ENCODE measurements at places on chromosomes 6 and 20.

GRCh38 chr20:20824924-20825584, 112.6 kb upstream of the RALGAPA2 start:
- peak; percentile 37 for DNase-seq

DNA sequence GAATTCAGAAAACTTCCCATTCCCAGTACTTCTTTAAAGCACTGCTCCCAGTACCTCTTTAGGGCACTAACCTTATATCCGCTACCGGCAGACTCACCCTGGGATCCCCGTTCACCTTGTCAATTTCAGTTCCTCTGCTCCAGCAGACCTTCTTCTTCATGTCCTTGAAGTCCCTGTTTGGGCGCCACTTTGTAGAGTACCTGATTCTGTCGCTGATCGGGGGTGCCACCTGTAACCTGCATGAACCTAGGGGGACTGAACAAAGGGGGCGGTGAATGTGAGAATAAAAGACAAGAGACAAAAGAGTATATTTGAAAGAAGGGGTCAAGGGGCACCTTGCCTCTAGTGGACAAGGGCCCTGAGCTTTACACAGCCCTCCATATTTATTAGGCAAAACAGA, 4.9 kb upstream of the GINS1 start:
- DNase-seq = peak; percentile 33

- no peak for DNase-seq
These were observed 230.2 kb downstream of the CDH4 start for GRCh38 chr20:61482056-61482887.

DNA sequence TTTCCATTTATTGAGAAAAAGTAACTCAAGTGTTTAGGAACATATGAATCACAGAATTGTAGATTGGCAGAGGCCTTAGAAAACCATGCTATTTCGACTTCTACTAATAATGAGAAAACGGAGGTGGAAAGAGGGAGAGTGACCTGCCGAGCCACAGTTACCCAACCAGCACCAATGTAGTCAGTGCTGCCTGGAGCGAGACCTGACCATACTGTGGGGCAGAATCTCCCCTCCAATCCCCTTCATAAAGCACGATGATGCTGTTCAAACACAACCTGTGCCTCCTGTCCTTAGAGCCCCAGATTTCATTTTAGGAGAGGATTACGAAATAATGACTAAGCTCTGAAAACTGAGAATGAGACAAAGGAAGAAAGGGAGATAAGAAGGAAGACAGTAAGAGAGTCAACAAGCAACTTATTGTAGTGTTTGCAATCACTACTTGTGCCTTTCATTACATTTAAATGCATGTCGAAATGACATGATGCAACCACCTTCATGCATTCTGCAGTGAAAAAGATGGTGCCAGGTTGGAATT, 70.6 kb downstream of the ATXN1 start:
- DNase-seq = peak; percentile 73

DNA sequence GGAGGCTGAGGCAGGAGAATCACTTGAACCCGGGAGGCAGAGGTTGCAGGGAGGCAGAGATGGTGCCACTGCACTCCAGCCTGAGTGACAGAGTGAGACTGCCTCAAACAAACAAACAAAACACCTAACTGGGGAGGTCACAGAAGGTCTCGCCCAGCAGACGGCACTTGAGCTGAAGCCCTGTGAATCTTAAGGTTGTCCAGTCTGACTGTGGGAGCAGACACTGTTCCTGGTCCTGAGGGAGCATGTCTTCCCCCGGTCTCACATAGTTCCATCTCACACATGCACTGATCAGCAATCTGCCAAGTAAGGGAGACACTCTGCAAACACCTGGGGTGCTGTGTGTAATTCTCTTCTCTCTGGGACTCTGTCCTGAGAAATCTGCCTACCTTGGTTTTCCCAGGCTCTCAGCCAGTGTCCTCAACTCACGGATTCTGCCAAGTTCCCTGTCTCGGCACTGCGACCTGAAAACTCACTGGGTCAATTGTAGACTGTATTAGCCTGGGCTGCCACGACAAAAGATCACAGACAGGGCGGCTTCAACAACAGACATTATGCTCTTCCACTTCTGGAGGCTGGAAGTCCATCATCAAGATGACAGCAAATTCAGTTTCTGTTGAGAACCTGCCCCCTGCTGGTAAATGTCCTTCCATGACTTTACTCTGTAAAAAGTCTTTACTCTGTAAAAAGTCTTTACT, 94.3 kb downstream of the JPH2 start:
- peak; percentile 81 for DNase-seq
